ENCODE measurements at places on chromosomes 16 and 17.

DNA sequence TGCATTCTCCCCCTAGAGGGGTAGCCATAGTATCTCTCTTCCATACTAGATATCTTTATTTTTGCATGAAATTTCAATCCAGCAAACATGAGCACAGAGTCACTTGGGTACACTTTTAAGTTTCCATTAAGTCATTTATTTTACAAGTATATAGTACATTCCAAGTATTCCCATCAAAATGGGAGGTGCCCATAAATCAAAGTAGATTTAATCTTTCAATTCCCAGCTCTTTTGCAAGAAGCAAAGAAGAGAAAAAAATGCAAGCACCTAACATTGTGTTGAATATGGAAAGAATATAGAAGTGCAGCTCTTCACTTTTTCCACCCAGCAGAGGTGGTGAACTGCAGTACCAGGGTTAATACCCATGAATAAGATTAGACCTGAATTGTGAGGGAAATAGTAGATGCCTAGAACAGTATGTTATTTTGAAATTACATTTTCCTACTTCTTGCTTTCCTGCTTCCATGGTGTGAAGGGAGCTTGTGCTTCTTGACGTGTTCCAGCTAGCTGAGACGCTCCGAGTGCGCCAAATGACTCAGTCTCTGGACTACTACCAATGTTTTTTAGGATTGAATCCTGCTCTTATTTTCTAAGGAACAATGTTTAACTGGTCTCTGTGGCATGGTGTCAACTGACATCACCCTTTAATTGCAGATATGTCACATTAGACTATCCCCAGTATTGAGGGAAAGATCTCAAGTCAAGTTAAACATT, 151.1 kb upstream of the MAF start:
- DNase-seq: no peak

- DNase-seq: no peak
Measured at GRCh38 chr16:15031179-15031578, 24.7 kb downstream of the NTAN1 start.

DNA sequence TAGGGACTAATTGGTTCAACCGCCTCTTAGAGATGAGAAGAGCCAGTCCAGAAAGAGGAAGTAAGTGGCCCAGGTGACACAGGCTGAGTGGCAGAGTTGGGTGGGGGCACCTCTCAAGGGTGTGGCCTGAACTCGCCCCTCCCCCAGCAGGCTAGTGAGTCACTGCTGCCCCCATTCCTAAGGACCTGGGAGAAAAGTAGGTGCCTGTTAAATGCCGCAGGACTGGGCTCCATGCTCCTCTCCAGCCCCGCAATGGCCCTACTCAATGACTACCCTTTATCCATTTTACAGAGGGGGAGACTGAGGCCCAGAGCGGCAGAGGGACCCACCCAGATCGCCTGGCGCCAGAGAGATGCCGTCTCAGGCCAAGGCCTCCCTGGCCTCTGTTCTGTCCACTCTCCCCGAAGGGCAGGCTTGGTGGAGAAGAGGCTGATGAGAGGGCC, 8.1 kb downstream of the TMEM235 start:
- DNase-seq: no peak

DNA sequence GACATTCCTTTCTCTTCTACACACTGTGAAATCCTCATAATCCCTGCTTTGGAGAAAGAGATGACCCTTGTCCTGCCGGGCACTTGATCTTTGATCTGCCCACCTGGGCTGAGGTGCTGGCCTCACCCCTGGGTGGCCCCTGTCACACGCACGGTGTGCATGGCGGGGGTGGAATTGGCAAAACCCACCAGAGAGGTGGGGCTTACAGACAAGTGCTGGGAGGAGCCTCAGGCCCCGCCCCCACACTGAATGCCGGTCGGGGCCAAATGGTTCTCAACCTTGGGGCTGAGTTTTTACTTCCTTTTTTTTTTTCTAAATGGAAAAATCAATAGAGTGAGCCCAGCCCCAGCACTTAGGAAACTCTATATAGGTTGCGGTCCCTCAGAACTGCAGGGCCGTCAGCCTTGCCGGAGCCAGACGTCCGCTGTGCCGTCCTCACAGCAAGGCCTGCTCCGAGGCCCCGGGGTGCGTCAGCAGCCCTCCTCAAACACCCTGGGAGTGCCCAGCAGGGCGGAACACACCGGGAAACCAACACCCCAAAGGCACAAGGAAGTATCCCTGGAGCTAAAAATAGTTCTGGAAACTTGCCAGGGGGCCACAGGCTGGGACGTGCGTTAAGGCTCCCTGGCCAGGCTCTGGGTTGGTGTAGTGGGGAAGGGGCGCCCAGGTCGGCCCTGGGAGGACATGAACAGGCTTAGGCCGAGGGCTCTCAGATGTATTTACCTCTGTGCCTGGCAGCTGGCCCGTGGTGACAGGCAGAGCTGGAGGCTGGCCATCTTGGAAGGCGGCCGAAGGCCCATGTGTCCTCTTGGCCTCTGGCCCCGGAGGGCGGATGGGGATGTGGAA, 11.0 kb downstream of the GPRC5C start:
- DNase-seq: no peak

DNA sequence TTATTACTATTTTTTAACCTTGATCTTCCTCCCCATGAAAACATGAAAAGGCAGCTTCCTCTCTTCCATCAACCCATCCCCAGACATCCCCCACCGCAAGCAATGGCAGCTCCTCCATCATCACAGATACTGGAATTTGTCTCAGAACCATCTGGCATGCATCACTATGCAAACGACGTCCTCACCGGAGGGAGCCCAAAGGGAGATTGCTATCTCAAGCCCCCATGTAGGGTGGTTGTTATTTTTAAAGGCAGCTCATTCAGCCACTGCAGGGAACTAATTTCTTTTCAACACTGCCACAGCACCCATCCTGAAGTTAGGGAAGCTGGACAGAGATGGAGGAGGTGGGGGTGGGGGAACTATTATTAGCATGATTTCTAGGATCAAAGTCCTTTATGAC, 222.5 kb downstream of the FOXL1 start:
- no peak for DNase-seq
